ENCODE measurements at places on chromosomes 4 and X. TPM values are rescaled to one million over a fixed set of nuclear protein-coding genes. Genes with fewer than 3 reads are reported as not detected.

The CPLX1 gene
- total RNA-seq, result 0.16 TPM

The NXF2 gene
- total RNA-seq, result not detected

The IL1RAPL1 gene
- total RNA-seq, result not detected

The ATP1B4 gene
- not detected for total RNA-seq

The GAGE1 gene
- total RNA-seq, result not detected

The AKAP4 gene
- total RNA-seq, result not detected

The TEX13D gene
- not detected for total RNA-seq

The TMEM156 gene
- 7.5 TPM for total RNA-seq

Data from breast epithelium (tissue), 4 donors.